Jurkat, Clone E6-1 (cell line): ENCODE measurements at places on chromosomes 1 and 21.

- no peak for DNase-seq
Observed at GRCh38 chr1:201750934-201751333, 78.0 kb upstream of the IPO9 start.

- no peak for DNase-seq
Observed at GRCh38 chr1:18697541-18697940, 66.9 kb downstream of the PAX7 start.

GRCh38 chr1:204896787-204897469 lies 26.3 kb downstream of the NFASC start:
- no peak for DNase-seq

- no peak for DNase-seq
Observed at GRCh38 chr1:206732992-206733391, 37.6 kb upstream of the IL19 start.

DNA sequence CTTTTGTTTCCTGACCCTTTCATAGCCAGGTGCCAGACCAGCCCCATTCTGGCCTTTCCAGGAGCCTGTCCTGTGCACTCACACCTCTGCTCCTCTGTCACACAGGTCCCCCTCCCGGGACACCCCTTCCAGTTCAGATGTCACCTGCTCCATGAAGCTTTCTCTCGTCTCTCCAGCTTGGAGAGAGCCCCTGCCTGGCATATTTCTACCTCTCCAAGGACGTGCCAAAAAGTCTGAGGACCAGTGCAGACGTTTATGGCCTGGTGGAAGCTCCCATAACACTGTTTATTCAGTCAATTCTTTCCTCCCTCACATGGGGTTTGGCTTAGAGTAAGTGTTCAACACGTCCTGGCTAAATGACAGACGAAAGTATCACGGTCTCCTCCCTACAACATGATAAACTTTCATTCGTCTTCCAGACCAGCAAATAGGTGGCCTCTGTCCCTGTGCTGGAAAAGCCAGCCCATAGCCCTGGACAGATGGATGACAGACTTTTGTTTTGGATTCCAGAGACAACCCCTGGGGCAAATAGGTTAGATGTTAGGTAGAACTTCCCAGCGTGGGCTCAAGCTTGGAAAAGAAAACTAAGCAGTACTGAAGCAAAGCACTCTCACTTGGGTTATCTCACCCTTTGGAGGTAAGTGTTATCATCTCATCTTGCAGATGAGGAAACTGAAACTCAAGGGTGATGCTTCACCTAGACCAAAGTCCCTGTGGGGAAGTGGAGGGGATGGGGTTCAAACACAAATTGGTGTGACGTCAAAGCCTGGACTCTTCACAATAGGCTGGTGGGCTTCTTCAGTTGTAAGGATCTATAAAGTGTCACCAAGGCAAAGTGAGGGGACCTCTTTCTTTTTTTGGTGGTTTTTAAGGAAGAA lies 52.9 kb upstream of the ECE1 start:
- DNase-seq = no peak

GRCh38 chr21:23111070-23111600 lies 2112.9 kb downstream of the NCAM2 start:
- no peak for DNase-seq

- peak; percentile 6 for DNase-seq
Observed at GRCh38 chr1:177333936-177334595, 163.3 kb downstream of the BRINP2 start.

DNA sequence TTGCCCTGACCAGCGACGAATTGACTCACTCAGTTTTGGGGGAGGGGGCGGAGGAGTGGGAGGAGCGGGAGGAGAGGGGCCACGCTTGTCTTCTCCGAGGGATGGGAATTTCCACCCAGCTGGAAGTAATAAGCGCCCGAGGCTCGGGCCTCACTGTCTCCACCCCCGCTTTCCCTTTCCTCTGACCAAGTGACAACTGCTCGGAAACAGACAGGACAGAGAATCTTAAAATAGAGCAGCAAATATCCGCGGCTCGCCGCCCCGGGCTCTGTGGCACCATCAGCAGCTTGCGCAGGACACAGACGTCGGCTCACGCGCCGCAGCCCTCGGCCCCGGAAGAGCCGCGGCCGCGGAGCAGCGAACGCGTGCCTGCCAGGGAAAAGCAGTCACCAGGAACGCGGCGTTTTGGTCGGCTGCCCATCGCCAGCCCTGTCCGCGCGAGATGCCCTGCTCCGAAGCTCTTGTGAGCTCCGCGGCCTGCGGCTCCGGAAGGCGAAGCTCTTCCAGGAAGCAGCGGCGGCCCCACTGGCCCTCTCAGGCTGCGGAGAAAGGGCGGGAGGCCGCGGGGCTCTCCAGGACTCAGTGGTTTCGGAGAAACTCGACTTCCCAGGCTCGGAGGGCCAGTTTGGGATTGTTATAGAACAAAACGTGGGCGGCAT lies 10.7 kb upstream of the RGS16 start:
- no peak for DNase-seq

DNA sequence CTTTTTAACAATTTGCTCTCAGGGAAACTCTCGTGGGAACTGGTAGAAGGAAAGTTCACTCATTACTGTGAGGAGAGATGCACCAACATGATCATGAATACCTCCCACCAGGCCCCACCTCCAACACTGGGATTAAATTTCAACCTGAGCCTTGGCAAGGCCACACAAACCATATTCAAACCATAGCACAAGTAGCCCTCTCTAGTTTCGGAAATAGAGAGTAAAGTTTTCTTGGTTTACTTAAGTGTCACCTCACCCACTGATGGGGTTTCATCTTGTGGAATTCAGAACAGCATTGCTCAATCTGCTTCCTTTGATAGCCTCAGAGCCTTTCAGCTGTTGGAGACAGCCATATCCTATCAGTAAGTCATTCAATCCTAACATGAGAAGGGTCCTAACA lies 25.5 kb upstream of the CCSAP start:
- no peak for DNase-seq

DNA sequence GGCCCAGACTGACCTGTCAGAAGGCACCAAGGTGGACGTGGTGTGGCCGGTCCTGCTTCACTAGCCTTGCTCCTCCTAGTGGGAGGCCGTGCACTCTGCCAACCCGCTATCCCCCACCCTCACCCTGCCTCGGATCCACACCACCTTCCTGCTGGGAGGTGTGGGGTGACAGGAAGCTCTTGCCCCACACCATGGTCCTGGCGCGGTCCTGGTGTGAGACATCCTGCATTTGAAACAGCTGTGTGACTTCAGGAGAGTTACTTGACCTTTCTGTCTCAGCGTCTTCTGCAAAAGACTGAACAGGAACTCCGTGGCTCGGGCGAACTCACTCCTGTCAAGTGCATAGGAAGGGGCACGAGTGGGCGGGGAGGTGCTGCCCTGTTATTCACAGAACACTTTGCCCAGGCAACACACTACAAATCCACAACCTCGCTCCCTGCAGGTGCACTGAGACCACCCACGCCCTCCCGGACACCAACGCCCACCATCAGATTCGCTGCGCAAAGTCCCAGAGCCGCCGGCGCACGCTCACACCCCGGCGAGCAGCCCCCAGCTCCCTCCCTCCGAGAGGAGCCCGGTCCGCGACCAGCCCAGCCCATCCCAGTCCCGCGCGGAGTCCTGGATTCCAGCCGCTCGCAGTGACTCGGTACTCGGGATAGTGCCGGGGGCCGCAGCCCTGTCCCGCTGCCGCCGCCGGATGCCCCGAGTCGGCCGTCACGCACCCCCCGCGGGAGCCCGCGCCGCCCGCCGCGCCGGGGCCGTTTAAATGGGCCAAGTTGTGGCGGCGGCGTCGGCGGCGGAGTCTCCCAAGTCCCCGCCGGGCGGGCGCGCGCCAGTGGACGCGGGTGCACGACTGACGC lies at the start of gene SAMD11:
Gene SAMD11, plus strand, starts transcription at position 793 of the 860 bp plus-strand sequence. CDS start 509 bp downstream, outside the sequence.
- peak; percentile 61 for DNase-seq

- DNase-seq = no peak
Observed at GRCh38 chr1:206066479-206067171, 13.7 kb downstream of the RHEX start.

DNA sequence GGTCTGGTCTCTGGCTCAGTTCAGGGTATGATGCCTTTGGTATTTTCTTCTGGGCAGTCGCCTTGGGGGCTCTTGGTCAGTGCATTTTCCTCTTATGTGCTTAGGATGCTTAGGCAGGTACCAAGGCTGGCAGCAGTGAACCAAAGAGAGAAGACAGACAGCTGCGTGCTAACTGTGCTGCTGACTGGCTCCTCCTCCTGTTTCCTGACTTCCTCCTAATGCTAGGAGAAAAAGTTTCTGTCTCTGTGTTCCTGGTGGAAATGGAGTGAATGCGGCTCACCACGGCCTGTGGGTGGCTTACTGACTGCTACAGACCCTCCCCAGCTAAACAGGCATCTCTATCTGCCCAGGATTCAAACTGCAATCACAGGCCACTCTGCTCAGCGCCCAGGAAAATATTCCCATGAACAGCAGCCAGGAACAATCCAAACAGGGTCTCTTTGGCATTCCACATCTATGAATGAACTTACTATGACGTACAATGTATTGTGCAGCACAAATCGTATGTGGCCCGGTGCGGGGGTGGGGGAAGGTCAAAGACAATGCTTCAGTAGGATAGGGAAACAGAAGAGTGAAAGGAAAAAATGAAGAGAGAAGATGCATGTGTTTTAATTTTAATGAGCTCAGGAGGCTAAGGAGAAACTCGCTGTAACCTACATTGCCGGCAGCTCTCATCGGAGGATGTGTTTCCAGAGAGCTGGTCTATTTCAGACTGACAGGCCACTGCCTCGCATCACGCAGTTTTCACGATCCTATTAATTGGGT lies 2.8 kb downstream of the ABCG1 start:
- no peak for DNase-seq

DNA sequence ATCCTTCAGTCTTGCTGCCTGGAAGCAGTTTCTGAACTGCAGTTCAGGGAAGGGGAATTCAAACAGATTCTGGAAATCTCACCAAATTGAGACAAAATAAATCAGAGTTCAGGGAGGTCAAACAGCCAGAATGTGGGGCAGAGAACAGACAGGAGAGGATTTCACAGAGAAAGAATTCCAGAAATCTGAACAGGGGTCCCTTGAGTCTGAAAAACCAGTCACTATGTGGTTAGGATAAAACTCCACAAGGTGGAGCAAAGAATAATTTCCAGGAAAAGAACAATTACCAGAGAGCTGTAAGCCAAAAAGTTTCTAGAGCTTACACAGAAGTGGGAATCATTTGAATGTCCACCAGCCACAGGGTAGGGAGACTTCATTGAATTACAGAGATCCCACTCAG lies 84.7 kb downstream of the URB2 start:
- no peak for DNase-seq

GRCh38 chr1:76746206-76746605 lies 121.1 kb upstream of the ST6GALNAC5 start:
- no peak for DNase-seq

GRCh38 chr1:206955476-206956451 lies 9.5 kb upstream of the PIGR start:
- no peak for DNase-seq

DNA sequence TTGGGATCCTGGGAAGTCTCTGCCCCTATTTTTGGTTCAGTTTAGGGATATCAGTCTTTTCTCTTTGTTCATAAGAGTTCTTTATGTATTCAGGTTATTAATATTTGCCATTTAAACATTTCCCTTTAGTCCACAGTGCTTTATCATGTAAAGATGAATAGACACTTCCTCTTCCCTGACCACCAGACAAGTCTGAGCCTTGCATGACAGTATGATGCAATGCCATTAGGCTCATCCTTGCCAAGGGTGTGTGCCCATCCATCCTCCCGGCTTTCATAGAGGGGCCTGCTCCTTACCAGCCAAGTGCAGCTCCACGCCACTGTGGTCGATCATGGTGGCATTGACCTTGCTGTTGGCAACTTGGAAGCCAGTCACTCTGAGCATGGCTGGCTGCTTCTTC lies 52.1 kb downstream of the ZSCAN20 start:
- DNase-seq = no peak

DNA sequence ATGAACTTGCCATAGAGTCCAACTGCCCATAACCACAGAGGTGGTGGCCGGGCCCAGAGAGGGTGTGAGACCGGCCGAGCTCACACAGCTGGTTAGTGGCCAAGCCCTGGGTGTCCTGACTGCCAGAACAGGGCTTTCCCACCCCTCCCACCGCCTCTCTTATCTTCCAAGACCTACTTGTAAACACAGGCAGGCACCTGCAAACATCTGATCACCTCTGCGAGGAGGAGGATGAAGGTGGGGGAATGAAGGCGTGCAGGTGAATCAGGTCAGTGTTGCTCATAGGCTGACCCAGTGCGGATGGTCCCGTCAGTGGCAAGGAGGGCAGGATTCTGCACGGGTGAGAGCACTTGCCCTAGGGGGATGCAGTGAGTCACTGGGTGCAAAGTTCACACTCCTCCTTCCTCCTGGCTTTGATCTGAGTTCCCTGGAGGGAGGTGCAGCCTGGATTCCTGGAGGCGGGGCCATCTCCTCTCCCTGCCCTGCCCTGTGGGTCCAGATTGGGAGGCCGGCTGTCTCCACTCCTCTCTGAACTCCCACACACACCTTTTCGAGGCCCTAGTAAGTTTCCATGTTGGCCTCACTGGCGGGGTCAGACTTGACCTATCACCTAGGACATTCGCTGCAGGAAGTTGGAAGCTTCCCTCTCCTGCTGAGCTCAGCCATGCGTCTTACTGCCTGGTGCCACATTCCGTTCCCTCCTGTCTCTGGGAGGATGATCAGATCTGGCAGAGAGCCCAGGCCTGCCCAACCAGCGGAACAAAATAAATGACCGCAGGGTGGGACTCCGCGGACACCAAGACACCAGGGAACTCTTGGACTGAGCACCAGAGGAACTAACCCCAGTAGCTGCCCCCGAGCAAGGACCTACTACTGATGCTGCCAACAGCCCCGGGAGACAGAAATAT lies 7.3 kb downstream of the UQCRHL start:
- no peak for DNase-seq

DNA sequence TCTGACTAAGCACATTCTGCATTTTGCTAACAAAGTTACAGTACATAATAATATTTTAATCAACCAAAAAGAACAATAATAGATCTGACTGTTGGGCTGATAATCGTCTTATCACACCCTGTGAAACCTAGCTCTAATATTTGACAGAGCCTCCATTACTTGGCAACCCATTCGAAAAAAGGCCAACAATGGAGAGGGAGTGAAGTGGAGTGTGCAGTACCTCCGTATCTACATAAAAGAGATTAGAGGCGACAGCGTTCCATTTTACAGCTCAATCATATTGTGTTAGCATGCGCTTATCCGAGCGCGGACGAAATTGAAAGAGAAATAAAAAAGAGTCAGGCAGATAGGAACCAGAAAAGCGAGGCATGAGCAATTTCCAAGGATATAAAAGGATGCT lies 137.3 kb upstream of the USH2A start:
- DNase-seq = no peak

- DNase-seq = no peak
Observed at GRCh38 chr1:17663646-17664045, 91.5 kb upstream of the ACTL8 start.

DNA sequence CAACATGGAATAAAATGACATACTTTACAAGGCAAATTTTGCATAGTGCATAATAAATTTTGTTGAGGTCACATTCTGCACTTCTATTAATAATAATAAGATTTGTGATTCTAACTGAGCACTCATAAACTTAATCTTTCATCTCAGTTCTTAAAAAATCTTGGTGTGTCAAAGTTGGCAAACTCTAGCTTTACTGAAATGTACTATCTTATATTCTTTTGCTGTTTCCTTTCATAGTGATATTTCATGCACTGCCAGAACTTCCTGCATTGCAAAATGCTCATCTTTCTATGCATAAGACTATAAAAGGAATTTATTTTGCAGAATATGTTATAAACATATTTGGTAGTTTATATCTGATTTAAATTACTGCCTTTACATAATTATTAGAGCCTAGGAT lies 797.6 kb downstream of the ADGRL2 start:
- DNase-seq = no peak

- no peak for DNase-seq
Observed at GRCh38 chr1:16628361-16629111, 15.2 kb upstream of the NBPF1 start.

GRCh38 chr1:174262349-174263241 lies 103.3 kb downstream of the RABGAP1L start:
- DNase-seq = peak; percentile 42
